ENCODE measurements at places on chromosomes 7 and 10.

GRCh38 chr10:118027397-118027796 is 19.3 kb downstream of the RAB11FIP2 start:
- DNase-seq, result no peak

DNA sequence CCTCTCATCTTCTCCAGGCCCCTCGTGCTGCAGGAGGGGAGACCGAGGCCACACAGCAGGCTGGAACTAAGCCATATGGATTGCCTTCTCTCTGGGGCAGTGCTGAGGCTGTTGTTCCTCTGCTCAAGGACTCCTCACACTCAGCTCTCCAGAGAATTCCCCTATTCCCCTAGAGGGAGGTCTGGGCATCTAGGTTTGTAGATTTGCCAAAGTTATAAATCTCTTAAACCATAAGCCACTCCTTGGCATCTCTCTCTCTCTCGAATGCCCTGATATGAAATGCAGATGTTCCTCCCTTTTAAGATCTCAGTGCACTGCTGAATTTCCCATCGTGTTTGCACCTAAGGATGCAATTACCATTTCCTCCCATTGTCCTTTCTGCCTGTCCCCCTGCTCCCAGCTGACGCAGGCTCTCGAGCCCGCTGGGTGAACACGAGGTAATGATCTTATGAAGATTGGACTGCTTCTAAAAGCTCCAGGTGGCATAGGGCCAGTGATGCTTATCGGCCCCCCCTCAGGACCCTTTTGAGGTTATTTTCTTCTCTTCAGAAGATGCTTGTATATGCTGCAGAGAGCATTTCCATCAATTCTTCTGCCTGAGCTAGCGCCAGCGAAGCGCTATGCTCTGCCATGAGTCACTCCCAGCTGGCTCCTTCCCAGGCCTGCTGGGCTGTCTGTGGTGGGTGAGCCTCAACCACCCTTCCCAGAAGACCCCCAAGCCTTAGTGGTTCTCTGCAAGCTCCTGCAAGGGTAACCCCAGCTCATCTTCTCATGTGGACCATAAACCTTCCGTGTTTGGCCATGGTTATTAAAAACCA is 41.6 kb upstream of the AQP1 start:
- DNase-seq, result no peak

DNA sequence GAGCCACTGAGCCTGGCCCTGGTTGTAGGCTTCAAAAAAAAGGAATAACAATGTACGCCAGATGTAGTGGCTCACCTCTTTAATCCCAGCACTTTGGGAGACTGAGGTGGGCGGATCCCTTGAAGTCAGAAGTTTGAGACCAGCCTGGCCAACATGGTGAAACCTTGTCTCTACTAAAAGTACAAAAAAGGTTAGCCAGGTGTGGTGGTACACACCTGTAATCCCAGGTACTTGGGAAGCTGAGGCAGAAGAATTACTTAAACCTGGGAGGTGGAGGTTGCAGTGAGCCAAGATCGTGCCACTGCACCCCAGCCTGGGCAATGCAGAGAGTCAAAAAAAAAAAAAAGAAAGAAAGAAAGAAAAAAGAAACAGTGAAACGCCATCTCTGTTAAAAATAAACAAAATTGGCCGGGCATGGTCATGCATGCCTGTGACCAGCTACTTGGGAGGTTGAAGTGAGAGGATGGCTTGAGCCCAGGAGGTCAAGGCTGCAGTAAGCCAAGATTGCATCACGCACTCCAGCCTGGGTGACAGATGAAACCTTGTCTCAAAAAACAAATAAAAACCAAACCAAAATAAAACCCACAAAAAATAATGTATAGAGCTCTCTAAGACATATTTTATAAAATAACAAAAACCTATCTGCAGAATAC is 4.7 kb upstream of the KLHDC10 start:
- no peak for DNase-seq

- no peak for DNase-seq
Observed at GRCh38 chr10:7507887-7508726, 97.3 kb upstream of the SFMBT2 start.

GRCh38 chr10:20094226-20094976 is 278.2 kb downstream of the PLXDC2 start:
- DNase-seq, result no peak
